ENCODE measurements at places on chromosomes 6 and 20.

- DNase-seq = no peak
Observed at GRCh38 chr6:6683969-6684833, 95.7 kb downstream of the LY86 start.

GRCh38 chr6:106281088-106281487, 44.5 kb downstream of the ATG5 start:
- no peak for DNase-seq

- DNase-seq = no peak
Observed at GRCh38 chr6:106974999-106975737, 639 bp upstream of the CD24 start.

DNA sequence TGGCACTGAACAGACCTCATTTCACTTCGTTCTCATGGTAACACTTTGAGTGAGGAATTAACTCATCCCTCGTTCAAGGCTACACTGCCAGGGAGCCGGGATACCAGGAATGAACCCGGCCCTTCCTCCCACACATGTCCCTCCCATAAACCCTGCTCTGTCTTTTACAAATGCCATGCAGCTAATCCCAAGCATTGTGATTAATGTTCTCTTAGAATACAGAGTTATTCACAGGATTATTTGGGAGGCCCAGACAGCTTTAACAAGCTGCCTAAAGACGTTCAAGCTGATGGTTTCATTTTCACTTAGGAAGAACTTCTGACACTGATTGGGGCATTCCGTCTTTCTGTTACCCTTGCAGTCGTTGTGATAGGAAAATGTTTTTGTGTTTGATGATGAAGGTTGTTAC, 42.5 kb upstream of the CD83 start:
- DNase-seq = no peak

- DNase-seq = no peak
Observed at GRCh38 chr6:20819774-20820400, 285.6 kb downstream of the CDKAL1 start.

- DNase-seq = no peak
Observed at GRCh38 chr6:153511896-153512496, 380.9 kb upstream of the RGS17 start.

- DNase-seq = no peak
Observed at GRCh38 chr6:40713002-40713719, 126.0 kb upstream of the LRFN2 start.
